ENCODE measurements at places on chromosomes 1 and 21. TPM values are rescaled to one million over a fixed set of nuclear protein-coding genes. Genes with fewer than 3 reads are reported as not detected.

GRCh38 chr1:86692641-86693040, 11.7 kb upstream of the SH3GLB1 start:
- DNase-seq, result no peak

FABP3 gene
- total RNA-seq, result 260 TPM

PTGS2 gene
- 5.4 TPM for total RNA-seq

DNA sequence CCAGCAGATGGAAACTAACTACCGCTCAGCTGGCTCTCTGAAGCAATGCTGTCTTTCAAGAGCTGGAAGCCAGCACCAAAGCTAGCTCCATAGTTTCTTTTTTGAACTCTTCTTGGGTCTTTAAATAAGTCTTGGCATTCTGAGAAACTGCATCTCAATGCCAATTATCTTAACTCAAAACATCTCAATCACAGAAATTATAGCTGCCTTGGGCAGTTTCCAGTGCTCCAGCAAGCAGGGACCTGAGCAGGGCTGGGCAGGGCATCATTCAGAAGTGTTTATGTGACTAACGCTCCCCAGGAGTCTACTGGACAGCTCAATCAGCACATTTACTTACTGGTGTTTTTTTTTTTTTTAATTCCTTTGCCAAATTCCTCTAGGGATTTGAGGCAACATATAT, 18.3 kb upstream of the PADI4 start:
- DNase-seq, result no peak

TMEM269 gene
- total RNA-seq, result not detected

GRCh38 chr1:233268389-233269022, 27.0 kb downstream of the PCNX2 start:
- DNase-seq, result no peak

- DNase-seq, result no peak
Observed at GRCh38 chr1:40732756-40733301, 41.3 kb downstream of the NFYC start.

OPRD1 gene
- 0.72 TPM for total RNA-seq

TPTE gene
- total RNA-seq, result not detected

WDR3 gene
- total RNA-seq, result 19.6 TPM

- DNase-seq, result no peak
Observed at GRCh38 chr1:230080822-230081221, 13.8 kb downstream of the GALNT2 start.

DNA sequence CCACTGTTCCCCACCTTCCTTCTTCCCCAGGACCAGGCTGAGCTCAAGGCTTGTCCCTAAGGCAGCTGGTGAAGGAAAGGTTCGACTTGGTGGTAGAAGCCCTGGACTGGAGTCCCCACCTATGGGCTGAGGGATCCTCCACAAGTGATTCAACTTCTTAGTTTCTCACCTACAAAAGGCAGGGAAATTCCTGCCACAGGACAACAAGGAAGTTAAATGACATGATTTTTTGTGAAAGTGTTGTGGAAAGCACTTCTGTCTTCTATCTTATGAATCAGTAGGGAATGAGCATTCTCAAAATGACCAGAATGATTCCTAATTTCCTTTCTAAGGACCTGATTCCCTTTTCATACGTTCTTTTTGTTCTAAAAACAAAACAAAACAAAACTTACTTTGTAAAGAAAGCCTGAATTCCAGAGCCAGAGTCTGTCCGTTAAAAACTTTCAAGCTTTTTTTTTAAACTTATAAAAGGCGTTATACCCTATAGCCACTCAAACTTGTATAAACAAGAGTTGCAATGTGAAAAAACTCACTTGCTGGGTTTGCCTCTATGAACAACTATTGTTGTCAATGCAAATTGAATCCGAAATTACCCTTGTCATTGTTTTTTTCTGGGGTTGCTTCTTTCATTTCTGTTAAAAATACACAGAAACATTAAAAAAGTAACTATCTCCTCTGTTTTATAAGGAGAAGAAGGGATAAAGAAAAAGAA, 12.2 kb downstream of the KCNJ15 start:
- no peak for DNase-seq

NPL gene
- 3.4 TPM for total RNA-seq

DNA sequence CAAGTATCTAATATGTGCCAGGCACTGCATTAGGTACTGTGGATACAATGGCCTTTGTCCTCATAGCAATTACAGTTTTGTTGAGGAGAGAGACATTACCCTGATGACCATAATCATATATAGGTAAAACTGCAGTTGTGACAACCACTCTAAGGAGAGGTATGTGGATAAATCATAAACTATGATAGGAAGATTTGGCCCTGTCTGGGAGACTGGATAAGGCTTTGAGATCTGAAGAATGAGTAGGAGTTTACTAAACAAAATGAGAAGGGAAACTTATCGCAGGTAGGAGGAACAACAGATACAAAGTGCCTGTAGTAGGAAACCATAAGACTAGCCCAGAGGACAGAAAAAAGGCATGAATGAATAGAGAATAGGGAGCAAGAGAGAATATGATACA, 4.4 kb downstream of the TMCO1 start:
- DNase-seq, result no peak

DNA sequence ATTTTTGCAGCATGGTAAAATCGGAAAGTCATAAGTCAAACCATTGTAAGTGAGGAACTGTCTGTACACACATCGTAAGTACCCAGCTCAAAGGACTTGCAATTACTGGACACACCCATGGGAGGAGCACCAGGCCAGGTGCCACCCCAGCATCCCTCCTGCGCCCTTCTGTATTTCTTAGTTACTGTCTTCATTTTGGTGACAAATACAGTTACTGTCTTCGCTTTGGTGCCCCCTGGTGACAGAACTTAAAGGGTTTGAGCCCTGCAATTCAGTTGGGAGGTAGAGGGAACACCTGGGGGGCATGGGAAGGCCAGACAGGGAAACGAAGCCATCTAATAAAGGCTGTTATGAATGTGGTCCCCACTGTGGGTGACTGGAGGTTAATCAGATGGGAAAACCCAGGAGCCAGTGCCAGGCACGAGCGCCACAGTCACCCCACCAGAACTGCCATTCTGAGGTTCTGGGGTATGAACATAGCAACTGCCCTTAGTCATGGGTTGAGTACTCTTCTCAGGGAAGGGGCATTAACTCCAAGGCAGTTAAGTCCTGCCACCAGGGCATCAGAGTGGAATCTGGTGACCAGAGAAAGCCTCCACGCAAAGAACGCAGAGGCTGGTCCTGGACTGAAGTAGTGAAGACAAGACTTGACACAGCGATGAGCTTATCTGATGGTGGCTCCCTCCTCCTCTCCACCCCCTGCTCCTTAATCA, 612.9 kb downstream of the PTPRU start:
- DNase-seq, result peak; percentile 37

DNA sequence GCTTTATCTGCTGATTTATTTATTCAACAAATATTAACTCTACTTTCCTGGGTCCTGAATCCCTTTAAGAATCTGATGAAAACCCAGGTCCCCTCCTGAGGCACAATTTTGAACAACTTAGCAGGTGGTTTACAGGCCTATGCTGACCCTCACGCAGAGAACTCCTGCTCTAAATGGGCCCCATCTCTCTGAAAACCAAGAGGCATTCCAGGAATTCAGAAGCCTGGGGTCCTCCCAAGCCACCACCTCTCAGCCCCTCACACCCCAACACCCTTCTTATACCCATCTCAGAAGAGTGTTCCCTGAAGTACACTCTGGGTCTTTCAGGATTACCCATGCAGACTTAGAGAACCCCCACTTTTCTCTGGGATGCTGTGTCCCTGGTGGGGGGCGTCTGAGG, 34.5 kb downstream of the LHX4 start:
- DNase-seq, result no peak

- no peak for DNase-seq
Observed at GRCh38 chr1:101980974-101981373, 15.8 kb downstream of the OLFM3 start.

MYOM3 gene
- total RNA-seq, result 440 TPM

FCRL2 gene
- total RNA-seq, result 0.10 TPM

DNA sequence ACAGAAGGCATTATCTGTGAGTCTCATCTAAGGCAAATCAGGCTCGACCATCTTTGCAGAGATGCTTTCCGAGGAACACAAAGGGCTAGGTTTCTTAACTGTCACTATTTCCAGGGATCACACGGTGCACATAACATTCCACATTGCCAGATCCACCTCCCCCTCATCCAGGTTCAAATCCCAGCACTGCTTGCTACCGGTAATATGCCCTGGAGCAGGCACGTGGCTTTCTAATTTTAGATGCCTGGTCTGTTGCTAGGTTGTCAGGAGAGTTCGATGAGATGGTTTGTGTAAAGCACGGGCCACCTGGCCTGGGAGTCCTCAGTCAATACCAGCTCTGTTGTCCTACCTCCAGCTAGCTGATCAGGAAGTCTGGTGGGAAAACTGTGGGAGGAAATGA, 598.6 kb downstream of the NPHP4 start:
- DNase-seq, result no peak

NUP210L gene
- 0.21 TPM for total RNA-seq

GRCh38 chr1:50139339-50140181, 30.8 kb downstream of the ELAVL4 start:
- no peak for DNase-seq

KCNK2 gene
- 1.5 TPM for total RNA-seq

ADAMTS5 gene
- total RNA-seq, result 9.8 TPM

- DNase-seq, result no peak
Observed at GRCh38 chr1:8398086-8398485, 80.2 kb downstream of the SLC45A1 start.

GRCh38 chr1:14894811-14895560, 258.6 kb upstream of the TMEM51 start:
- DNase-seq, result no peak

- DNase-seq, result no peak
Observed at GRCh38 chr1:86773341-86774288, 69.2 kb downstream of the SH3GLB1 start.

C1orf141 gene
- not detected for total RNA-seq

HTR1D gene
- total RNA-seq, result not detected

- DNase-seq, result no peak
Observed at GRCh38 chr1:30731109-30731805, 7.9 kb upstream of the MATN1 start.

PTPN14 gene
- 36.1 TPM for total RNA-seq

- DNase-seq, result peak; percentile 79
Observed at GRCh38 chr1:171742577-171742922, 685 bp upstream of the VAMP4 start.

TRIM46 gene
- total RNA-seq, result 0.72 TPM

DNA sequence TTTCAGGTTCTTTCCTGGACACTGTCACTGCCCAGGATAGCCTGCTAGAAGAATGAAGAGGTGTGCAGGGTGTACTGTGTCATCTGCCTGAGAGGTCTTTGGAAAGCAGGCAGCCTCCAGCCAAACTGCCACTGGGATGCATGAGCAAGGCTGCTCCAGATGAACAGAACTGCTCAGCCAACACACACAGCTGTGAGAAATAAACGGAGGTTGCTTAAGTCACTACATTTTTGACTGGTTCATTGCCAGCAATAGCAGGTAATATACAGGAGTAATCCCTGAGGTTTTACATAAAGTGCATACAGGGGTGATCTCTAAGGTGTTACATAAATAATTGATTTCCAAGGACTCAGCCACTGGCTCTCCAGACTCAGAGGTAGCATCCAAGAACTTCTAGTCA, 516.9 kb downstream of the BRINP3 start:
- peak; percentile 21 for DNase-seq

DNA sequence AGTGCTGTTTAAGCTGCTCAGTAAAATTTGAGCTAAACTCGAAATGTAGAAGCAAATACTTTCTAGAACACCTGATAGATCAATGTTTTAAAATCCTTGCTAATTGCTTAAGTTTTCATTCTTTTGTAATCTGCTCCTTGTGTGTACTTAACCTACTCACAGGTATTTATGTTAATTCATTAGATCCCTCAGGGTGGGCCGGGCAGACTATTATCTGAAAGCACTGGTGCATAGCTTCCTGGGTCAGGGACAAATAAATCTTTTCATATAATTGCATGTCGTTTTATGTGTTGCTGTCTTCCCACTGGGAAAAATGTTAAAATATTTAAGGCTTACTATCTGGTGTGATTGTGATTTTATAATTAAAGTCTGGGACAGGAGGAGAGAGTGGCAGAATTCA, 440.5 kb downstream of the SMYD3 start:
- no peak for DNase-seq

FAM167B gene
- total RNA-seq, result 0.31 TPM

RHBG gene
- total RNA-seq, result 0.31 TPM

DNA sequence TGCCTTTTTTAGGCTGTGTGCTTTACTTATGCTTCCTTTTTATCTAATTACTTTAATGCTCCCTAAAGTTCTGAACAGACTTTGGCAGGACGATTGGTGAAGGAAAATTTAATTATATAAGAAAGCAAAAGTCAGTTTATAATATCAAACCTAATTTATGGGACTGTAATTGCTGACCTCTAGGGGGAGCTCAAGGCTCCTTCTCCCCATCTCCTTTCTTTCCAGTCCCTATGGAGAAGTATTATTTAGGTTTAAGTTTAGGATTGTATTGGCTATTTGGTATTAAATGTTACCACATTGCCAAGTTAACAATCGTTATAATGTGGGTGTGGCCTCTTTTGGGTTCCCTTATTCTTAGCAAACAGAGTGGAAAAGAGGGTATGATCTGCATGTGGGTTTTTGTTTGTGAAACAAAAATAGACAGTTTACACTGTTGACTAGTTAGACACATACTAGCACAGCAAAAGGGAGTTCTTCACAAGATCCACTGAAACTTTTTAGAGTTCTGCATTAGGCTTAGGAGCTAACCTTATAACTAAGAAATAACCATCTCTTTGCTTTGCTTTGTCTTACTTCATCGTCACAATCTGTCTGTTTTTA, 48.2 kb upstream of the TNFSF4 start:
- DNase-seq, result peak; percentile 38

- no peak for DNase-seq
Observed at GRCh38 chr1:20729990-20730689, 2.4 kb downstream of the SH2D5 start.

GRCh38 chr21:44817914-44818639, at the start of gene SUMO3:
Gene SUMO3, minus strand, starts transcription at chr21:44818062. Its CDS starts 94 bp downstream, at chr21:44817968.
- peak; percentile 91 for DNase-seq

DNA sequence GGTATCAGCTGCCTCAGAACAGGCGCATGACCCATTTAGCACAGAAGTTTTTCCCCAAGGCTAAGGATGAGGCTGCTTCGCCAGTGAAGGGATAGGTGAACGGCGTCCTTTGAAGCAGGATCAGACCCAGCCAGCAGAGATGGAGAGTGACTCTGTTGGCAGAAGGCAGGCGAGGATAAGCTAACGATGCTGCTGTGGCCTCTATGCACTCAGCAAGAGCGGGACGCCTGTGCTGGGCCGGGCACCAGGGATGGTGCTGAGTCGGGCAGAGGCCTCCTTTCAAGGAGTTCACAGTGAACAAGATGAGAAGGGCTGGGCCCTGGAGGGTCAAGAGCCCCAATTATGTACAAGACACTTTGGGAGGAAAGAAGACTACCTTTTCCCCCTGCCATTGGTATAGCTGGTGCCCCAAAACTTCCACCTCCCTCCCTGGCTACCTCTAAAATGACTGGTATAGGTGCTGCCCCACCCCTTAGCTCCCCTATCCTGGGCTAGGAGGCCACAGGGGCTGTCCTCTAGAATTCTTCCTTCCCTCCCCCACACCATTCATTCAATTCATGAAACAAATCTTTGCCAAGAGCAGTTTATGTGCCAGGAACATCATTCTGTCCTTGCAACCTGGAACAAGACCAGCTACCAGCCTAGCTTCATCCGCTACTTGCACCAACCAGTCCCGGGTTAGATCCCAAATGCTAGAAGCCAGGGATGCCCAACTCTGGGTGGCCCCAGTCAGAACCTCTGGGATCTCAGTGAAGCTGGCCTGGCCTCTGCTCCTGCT, 7.5 kb downstream of the XKR8 start:
- no peak for DNase-seq

All from tongue (tissue), 3 donors.